Aorta (tissue), 5 donors: ENCODE measurements at places on chromosomes 16 and 17. TPM values are rescaled to one million over a fixed set of nuclear protein-coding genes. Genes with fewer than 3 reads are reported as not detected.

DNA sequence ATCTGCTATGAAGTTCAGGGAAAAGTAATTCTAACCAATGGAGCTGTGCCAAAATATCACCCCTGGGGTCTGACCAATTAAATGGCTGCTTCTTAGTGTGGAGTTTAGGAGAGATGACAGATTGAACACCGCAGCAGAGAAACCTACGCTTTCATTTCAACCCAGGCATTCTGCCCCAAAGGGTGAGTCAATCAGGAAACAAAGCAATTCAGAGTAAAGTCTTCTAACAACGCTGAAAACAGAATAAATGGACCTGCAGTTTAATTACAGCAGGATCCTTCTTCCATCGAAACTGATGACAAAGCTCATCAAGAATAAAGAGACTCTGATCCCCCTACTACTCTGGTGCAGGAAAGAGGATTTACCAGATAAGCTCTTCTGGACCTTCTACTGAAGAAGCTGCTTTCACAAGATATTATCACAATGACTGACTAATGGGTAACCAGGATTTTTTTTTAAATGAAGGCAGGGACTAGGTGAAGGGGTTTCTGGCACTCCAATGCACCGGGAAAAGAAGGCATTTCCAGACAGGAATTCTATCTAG is 16.7 kb downstream of the RFFL start:
- H3K36me3 ChIP-seq = no peaks in the 10 kb centered on the region
- no peak overlapping the region for H3K27ac ChIP-seq
- no peaks in the 10 kb centered on the region for H3K27me3 ChIP-seq
- no peak for DNase-seq

- H3K4me3 ChIP-seq = no peak overlapping the region
- H3K27me3 ChIP-seq = no peaks in the 10 kb centered on the region
- no peaks in the 10 kb centered on the region for H3K4me1 ChIP-seq
- no peak overlapping the region for H3K27ac ChIP-seq
- no peak for DNase-seq
Measured at GRCh38 chr16:69123910-69124309, 8.5 kb downstream of the CHTF8 start.

GRCh38 chr16:88628512-88628974 is 9.8 kb upstream of the IL17C start:
- peaks cover 2% of the 10 kb centered on the region for H3K36me3 ChIP-seq
- H3K27ac ChIP-seq = no peak overlapping the region
- no peak for DNase-seq
- H3K4me3 ChIP-seq = no peak overlapping the region
- no peaks in the 10 kb centered on the region for H3K4me1 ChIP-seq
- no peaks in the 10 kb centered on the region for H3K27me3 ChIP-seq

DNA sequence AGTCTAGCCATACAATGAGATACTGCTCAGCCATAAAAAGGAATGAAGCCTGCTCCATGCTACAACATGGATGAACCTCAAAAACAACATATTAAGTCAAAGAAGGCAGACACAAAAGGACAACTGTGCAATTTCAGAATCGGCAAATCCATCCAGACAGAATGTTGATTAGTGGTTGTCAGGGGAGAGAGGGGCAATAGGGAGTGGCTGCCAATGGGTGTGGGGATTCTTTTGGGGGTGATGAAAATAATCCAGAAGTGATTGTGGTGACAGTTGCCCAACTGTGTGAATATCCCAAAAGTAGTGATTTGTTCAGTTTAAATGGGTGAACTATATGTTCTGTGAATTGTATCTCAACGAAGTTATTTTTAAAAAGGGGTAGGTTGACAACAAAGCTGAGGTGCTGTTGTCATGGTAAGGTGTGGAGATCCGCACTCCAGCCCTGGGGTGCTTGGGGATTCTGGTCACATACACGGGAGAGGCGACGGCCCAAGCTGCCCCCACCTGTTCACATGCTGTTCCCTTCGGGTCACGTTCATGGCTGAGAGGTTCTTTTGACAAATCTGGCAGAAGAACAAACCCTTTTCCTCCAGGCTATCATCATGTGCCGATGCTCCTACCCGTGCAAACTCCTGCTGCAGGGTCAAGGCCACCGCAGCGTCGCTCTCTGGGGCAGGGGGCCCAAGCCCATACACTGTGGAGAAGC is 9.6 kb downstream of the SLX4 start:
- H3K27ac ChIP-seq = no peak overlapping the region
- no peak overlapping the region for H3K4me3 ChIP-seq
- H3K4me1 ChIP-seq = no peaks in the 10 kb centered on the region
- H3K36me3 ChIP-seq = no peaks in the 10 kb centered on the region

DNA sequence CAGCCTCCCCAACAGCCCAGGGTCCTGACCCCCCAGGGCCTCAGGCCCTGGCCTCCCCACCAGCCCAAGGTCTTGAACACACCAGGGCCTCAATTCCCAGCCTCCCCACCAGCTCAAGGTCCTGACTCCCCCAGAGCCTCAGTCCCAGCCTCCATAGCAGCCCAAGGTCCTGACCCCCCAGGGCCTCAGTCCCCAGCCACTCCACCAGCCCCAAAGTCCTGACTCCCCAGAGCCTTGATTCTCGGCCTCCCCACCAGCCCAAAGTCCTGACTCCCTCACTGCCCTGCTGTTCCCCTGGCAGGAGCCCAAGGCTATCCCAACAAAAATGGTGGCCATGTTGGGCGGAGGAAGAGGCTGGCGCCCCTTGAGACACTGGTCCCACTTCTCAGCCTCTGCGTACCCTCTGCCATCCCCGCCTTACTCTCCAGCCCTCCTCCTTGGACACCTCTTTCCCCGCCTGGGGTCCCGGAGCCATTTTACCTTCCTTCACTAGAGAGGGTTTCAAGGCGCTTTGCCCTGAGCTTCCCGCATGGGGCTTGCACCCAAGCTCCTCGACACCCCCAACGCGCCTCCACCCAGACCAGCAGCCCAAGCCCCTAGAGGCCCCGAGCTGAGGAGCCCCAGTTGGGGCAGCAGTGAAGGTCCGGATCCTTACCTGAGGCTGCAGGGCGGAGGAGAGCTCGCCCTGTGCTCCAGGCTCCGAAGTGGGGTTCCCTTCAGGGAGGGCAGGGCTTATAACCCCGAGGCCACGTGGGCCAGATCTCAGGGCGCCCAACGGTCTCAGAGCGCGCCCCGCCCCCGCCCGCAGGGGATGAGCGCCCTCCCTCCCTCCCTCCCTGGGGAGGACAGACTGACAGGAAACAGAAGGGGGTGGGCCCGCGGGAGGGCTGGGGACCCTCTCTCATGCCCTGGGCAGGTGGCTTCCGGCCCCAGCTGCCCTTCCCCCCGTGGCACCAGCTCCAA is 3.5 kb upstream of the TSPOAP1 start:
- DNase-seq = peak; percentile 89
- H3K27me3 ChIP-seq = no peaks in the 10 kb centered on the region
- H3K36me3 ChIP-seq = no peaks in the 10 kb centered on the region
- no peak overlapping the region for H3K4me3 ChIP-seq
- H3K27ac ChIP-seq = no peak overlapping the region
- no peaks in the 10 kb centered on the region for H3K4me1 ChIP-seq

- peaks cover 3% of the 10 kb centered on the region for H3K4me1 ChIP-seq
- no peak for DNase-seq
- peaks cover 3% of the 10 kb centered on the region for H3K36me3 ChIP-seq
- H3K27ac ChIP-seq = no peak overlapping the region
Measured at GRCh38 chr17:29163563-29163962, 16.6 kb downstream of the MYO18A start.

KRTAP3-1 gene
- total RNA-seq = not detected

RAB37 gene
- total RNA-seq = 1.4 TPM

KRT28 gene
- total RNA-seq = not detected

IRX5 gene
- 0.91 TPM for total RNA-seq
